LoVo (cell line): ENCODE measurements at places on chromosomes 2 and 18.

DNA sequence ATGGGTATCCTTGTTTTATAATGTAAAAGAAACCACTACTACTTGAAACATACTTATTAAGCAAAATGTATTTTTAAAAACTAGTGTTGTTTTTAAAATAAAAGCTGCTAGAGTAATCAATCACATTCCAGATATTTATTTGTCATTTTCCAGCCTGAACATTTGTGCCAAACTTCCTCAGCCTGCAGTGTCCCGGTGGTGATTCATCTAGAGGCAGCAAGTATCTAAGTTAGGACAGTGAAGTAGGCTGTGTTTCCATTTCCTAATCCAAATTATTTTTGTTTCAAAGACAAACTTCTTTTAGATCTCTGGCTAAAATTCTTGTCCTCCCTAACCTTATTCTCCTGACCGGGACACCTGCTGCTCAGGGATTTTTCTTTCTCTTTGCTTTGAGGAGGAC is 12.8 kb upstream of the GCG start:
- no peak for DNase-seq

GRCh38 chr18:22378672-22379282 is 38.9 kb downstream of the CTAGE1 start:
- peak; percentile 57 for DNase-seq

GRCh38 chr2:36329251-36329650 is 26.3 kb upstream of the CRIM1 start:
- no peak for DNase-seq

DNA sequence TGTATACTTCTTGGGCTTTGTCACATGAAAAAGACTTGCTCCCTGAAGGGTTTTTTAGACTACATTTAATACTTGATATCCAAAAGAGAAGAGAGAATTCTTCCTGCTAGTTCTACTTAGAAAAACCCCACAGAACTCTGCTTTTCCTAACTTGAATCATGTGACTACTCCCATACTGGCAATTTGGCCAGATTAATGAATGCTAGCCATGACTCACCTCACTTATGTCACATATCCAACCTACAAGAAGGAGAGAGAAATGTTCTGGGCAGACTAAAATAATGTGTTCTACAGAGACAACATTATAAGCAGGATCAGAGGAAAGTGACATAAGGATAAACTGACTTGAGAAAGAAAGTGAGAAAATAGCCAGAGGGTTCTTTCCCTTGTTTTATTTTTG is 249.3 kb upstream of the GULP1 start:
- DNase-seq, result no peak

DNA sequence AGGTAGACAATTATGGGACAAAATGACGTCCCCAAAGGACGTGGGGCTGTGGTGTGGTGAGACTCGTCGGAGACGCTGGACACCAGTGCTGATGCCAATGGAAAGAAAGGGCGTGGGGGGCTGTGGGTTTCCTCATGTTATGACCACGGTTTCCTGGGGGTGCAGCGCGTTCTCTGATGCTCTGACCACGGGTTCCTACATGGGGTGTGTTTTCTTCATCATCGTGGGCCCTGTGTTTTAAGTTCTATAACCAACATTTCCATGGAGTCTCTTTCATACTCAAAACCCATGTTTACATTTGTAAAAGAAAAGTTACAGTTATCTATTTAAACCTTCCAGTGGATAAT is 141.6 kb downstream of the RTP5 start:
- no peak for DNase-seq

DNA sequence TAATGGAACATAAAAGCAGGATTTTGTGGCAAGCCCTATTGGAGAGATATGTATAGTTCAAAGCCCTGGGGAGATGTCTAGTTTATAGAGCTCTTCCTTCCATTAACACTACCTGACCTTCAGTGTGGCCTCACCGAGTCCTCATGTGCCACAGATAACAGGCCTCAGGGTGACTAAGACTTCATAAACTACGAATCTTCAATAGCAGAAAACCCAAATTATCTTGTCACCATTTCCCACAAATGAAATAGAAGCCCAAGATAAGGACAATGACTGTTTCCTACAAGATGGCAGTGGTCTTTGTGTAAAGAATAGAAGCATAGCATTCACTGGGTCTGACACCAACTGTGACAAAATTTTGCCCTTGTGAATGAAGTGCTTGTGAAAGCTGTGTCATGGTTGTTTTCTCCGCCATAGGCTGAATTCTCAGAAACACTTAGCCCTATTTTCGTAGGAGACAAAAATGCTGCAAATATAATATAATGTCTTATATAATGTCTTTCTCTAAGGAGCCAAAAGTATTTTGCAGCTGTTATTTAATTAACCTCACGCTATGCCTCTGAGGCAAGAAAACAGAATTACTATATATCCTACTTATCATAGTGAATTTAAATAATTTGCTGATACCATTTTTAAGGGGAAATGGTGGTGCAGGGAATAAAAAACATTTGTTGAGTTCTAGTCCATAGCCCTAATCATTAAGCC is 136.7 kb upstream of the CWC22 start:
- no peak for DNase-seq

GRCh38 chr2:169776252-169776761 is 22.4 kb upstream of the SSB start:
- DNase-seq, result no peak

GRCh38 chr2:141137122-141137693 is 993.6 kb downstream of the LRP1B start:
- DNase-seq, result no peak

- no peak for DNase-seq
Observed at GRCh38 chr2:118242216-118242615, 153.9 kb downstream of the INSIG2 start.

- no peak for DNase-seq
Observed at GRCh38 chr2:236088368-236089057, 79.7 kb downstream of the GBX2 start.

- no peak for DNase-seq
Observed at GRCh38 chr2:170054997-170055396, 123.0 kb upstream of the MYO3B start.

DNA sequence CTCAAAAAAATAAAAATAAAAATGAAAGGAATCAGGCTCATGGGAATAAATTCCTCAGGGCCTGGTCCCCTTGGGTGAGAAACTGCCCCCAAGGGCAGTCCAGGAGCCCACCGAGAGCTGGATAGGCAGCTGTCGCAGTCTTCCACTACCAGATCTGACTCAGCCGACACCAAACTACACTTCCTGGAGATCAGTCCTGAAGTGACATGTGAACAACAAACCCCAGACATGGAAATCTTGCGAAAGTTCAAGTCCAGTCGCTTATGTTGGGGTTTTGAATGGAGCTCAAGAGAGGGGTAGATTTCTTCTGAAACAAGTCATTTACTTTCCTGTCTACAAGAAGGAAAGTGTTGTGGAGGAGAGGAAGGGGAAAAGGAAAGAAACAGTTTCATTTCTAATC is 12.9 kb downstream of the ADCY3 start:
- no peak for DNase-seq

GRCh38 chr18:22223254-22223964 is 54.0 kb downstream of the GATA6 start:
- peak; percentile 97 for DNase-seq

- DNase-seq, result no peak
Observed at GRCh38 chr2:165239856-165240515, 772 bp downstream of the SCN2A start.

- peak; percentile 44 for DNase-seq
Observed at GRCh38 chr2:23480957-23481797, 96.2 kb downstream of the KLHL29 start.

GRCh38 chr2:177245010-177245422 is 19.5 kb downstream of the NFE2L2 start:
- DNase-seq, result peak; percentile 63

DNA sequence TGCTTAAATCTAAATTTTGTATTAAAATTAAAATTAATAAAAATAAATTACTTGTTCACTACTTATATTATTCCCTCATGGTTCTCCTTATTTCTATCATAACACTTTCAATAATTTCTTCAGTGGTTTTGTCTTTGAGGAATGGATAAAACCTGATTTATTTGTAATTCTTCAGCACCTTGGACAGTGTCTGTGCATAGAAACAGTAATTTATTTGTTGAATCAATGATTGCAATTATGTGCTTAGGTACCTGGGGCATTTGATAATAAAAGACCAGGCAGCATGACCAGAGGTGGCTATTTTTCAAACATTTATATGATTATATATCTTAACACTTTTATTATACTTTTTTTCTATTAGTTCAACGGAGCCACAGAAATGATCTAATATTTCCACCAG is 1062.7 kb downstream of the DSC3 start:
- DNase-seq, result no peak

DNA sequence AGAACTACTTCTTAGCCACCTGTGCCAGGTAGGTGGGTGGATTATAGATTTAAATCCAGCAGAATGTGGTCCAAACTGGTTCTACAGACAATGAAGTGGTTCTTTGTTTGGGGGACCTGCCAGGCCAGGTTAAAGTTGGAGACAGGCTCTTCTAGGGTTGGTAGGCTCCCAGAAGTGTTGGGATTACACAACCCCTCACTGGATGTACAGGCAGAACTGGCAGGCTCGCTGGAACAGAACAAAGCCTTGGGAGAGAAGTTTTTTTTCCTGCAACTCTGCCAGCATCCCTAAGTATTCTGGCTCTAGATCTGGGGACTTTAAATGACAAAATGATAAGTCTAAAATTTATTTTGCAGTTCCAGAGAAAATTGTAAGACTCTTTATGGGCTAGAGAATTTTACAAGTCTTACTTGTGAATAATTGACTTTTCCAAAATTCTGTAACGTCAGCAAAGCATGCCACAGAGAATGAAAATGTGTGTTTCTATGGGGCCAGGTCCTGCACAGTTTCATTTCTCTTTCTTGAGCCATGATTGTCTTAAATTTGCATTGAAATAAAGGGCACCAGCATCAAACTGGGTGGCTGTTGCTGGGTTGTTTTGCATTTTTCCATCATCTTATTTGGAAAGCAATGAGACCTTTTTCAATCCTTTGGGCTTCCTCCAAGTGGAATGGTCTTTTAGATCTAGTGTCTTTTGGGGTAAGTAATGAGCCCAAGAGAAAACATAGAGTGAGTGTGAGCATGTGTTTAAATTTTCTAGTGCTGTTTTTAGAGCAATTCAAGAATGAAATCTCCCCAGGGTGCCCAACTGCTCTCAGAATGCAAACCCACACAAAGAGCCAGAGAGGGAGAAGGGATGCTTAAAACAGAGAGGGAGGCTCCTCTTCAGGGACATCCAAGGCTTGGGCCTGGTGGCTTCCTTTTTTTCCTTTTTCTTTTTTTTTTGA is 32.4 kb upstream of the ATL2 start:
- DNase-seq, result no peak

DNA sequence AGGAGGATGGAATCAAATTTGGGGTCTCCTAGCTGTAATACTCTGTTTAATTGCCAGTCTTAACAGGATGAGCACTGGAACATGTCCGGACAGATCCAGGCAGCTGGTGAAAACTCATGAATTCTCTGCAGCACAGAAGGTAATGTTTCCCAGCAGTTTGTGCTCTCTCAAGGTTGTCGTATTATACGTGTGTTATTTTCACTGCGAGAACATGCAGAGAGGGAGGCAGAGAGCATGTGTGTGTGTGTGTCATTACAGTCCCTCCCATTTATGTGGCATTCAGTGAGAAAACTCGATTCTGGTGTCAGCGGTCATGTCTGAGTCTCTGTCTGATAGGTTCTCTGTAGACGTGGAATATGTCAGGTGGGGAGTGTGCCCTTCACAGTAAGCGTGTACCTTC is 150.2 kb upstream of the POU3F3 start:
- no peak for DNase-seq
